ENCODE measurements at places on chromosomes 5 and 9. TPM values are rescaled to one million over a fixed set of nuclear protein-coding genes. Genes with fewer than 3 reads are reported as not detected.

Gene PCDHAC2
- 1.9 TPM for total RNA-seq

Gene FAM200C
- 8.2 TPM for total RNA-seq

Gene DRD1
- total RNA-seq: 0.62 TPM

Gene PCDHB2
- total RNA-seq: 4.1 TPM

Gene COL23A1
- 1.5 TPM for total RNA-seq

Gene TMED7
- total RNA-seq: 98.6 TPM

Gene GAS1
- 111 TPM for total RNA-seq

Gene MEF2C
- total RNA-seq: 186 TPM

Gene IPO11
- total RNA-seq: 26.4 TPM

Gene CDH12
- not detected for total RNA-seq

Gene PRDM9
- not detected for total RNA-seq

Gene FAM53C
- total RNA-seq: 25.8 TPM

Gene RELL2
- total RNA-seq: 1.9 TPM

Gene GDA
- not detected for total RNA-seq

Gene IL6ST
- 353 TPM for total RNA-seq

Gene ECSCR
- total RNA-seq: 51.3 TPM

Gene TRPM6
- total RNA-seq: 3.6 TPM

Gene NIM1K
- total RNA-seq: 1.5 TPM

Gene HMMR
- not detected for total RNA-seq

Gene VCAN
- 849 TPM for total RNA-seq

Gene IL3
- total RNA-seq: not detected

Gene ENDOG
- total RNA-seq: 11.0 TPM

Gene ACOT12
- total RNA-seq: 0.45 TPM

Gene SPINK6
- not detected for total RNA-seq

Gene FAM169A
- total RNA-seq: 2.2 TPM

Gene HAPLN1
- 1.6 TPM for total RNA-seq

Gene DNM1
- total RNA-seq: 114 TPM

Gene ABCA2
- total RNA-seq: 27.3 TPM

Gene ST8SIA4
- total RNA-seq: 15.6 TPM

Gene CARD9
- total RNA-seq: 2.6 TPM

Gene MARCHF3
- 23.1 TPM for total RNA-seq

Gene OCLN
- 2.6 TPM for total RNA-seq

Gene TMEM215
- not detected for total RNA-seq

Gene PCDHA9
- 0.13 TPM for total RNA-seq

Gene KCNV2
- not detected for total RNA-seq

Gene SPATA31A3
- total RNA-seq: not detected

Gene ANKRD20A1
- 3.0 TPM for total RNA-seq

Gene BARHL1
- not detected for total RNA-seq

Gene TLX3
- not detected for total RNA-seq

Gene TMEFF1
- 0.27 TPM for total RNA-seq

Gene SPATA31C1
- total RNA-seq: not detected

Gene TAF11L10
- not detected for total RNA-seq

Gene APBA1
- total RNA-seq: 8.0 TPM

Gene CER1
- not detected for total RNA-seq

Gene NR2F1-AS1
- total RNA-seq: 7.6 TPM

Gene BRINP1
- 0.48 TPM for total RNA-seq

Gene GABRA1
- not detected for total RNA-seq

Gene OR1Q1
- not detected for total RNA-seq

Data from aorta (tissue), 5 donors.